ENCODE measurements at places on chromosomes 4 and X.

GRCh38 chr4:5511791-5512190, 196.6 kb downstream of the EVC2 start:
- DNase-seq = no peak

GRCh38 chrX:103413705-103414387, 37.5 kb downstream of the BEX3 start:
- DNase-seq = no peak

DNA sequence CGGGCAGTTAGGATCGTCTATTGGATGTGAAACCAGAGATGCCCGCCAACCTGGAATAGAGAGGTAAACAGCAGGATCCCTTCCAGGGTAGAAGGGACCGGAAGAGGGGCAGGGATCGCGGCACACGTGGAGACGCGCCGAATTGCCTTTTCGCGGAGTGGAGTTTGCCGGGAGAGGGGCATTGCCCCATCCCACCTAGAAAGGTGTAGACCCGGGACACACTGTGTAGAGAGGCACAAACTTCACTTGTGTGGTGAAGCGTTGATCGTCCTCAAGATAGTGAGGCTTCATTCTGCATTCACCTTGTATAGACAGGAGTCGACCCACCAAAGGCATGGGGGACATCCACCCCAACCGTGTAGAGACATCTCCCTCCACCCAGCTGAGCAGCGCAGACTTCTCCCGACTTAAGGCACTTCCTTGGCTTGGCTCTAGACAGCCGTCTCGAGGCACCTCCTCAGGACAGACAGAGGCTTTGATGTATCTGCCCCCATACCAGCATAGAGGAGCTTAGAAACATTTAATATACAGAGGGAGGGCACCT, 410 bp downstream of the GNL3L start:
- no peak for DNase-seq

GRCh38 chrX:147910607-147911006, 1.1 kb upstream of the FMR1 start:
- DNase-seq = no peak

- no peak for DNase-seq
These were observed 69.1 kb upstream of the EOLA2 start for GRCh38 chrX:150007356-150007755.

DNA sequence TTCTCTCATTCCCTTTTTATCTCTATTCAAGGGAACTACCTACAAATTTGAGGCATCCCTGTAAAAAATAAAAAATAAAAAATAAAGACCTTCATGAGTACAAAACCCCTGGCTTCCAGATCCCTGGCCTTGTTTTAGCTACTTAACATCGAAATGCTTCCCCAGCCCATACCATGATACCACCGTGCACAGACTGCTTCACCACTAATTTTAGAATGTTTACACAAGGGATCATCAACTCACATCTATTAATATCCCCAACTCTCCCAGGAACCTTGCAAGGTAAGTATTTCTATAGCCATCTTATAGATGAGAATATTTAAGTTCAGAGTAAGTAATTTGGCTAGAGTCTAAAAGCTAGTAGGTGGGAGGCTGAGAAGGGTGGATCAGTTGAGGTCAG, 51.7 kb downstream of the UCHL1 start:
- no peak for DNase-seq

- no peak for DNase-seq
These were observed 25.2 kb downstream of the NAT8L start for GRCh38 chr4:2084316-2084715.

DNA sequence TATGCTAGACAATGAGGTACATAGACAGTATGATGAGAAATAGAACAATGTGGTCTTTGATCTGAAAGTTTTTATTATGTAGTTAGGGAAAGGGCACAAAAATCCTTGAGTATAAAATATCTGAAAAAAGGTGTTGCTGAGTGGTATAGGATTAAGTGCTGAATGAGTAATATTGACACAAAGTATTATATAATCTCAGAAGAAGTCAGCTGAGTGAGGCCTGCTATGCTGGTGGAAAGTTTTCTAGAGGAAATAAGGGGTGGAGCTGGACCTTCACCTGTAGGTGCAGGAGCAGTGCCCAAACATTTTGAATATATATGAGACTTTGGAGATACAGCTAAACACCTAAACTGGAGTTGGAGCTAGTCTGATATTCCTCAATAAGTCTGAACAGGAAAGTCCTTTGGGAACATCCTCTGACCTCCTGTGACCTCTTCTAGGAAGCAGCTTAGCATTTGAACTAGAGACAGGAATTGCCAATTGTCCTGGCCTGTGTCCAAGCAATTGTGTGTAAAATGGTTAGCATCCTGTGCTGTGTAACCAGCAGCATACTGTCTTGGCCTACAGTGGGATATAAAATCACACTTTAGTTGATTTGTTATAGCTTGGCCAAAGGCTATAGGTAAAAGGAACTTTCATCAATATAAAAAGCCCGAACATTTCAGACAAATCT, 285.3 kb downstream of the ANKRD50 start:
- no peak for DNase-seq

- no peak for DNase-seq
These were observed 13.0 kb downstream of the FGD1 start for GRCh38 chrX:54482839-54483593.

DNA sequence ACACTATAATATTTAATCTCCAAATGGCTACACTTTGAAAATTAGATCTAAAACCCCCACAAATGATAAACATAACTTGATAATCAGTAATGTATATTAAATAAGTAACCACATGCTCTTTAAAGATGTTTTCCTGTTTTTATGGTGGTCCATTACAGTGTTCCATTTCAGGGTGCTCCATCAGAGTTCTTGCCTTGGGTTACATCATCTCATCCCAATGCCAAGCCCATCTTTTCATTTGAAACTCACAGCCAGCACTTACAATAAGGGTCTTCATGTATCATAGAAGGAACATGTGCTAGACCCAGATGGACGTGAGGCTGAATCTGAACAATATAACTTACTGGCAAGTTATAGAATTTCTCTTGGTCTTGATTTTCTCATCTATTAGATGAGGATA, 10.5 kb upstream of the PAQR3 start:
- no peak for DNase-seq

DNA sequence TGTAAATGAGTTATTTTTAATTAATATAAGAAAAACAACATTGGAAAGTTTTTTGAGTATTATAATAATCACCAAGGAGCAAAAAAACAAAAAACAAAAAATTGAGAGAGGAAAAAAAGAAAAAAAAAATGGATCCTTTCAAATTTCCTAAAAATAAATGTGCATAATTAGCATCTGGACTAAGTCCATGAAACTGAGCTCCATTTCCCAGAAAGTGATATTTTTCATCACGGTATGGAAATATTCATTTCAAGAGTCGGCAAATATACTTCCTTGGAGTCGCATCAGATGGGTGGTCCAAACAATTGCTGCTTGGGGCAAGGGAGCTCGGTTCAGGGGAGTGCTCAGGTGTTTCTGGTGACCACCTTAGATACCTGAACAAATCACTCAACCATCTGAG, 305.1 kb downstream of the LDB2 start:
- no peak for DNase-seq

DNA sequence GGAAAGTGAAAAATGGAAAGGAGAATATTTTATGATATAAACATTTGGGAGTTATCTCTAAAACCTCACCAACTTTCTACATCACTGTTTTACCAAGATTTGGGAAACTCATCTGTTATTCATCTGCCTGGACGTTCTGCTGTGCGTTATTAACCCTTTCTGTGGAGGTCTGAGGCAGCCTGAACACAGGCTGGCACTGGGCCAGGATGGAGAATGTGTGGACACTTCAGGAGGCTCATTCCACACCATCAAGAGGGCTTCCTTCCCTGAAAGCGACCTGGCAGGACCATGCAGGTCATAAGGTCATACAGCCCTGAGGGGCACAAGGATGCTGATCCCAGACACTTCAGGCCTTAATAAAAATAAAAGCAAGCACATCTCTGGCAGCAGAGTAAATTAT, 31.2 kb upstream of the TMEM184C start:
- DNase-seq = no peak

- no peak for DNase-seq
These were observed 11.6 kb downstream of the VEGFC start for GRCh38 chr4:176780995-176781738.

DNA sequence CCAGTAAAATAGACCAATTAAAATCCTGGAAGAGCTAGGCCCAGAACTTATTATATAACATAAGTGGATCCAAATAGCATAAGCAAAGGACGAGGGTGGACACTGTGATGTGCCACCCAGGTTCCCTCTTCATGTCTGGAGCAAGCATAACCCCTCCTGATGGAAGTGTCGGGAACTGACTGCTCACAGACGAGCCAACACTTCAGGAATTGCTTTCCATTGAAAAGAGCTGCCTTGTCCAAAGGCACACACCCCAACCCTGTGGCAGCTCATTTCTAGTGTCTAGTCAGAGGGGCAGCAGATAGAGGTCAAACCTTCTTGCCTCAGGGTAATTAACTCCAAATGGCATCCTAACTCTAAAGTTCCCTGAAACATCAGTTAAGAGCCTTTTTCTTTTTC, 15.3 kb downstream of the DDIT4L start:
- no peak for DNase-seq

DNA sequence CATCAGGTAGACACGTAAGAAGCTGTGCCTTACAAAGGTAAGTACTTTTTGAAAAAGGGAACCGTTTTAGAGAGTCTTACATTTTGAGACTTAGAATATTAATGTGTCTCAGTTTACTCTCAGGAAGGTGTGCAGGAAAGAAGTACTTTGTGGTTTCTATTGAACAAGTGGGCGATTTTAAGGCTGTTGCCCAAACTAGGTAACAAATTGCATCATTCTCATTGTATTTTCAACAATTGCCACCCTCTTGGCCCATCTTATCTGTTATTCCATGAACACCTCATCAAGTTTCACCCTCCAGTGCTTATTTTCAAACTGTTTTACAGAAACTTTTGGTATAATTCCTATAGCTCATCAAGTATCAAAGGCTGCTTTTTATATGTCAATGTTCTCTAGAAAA, 158.3 kb downstream of the SLC4A4 start:
- no peak for DNase-seq

DNA sequence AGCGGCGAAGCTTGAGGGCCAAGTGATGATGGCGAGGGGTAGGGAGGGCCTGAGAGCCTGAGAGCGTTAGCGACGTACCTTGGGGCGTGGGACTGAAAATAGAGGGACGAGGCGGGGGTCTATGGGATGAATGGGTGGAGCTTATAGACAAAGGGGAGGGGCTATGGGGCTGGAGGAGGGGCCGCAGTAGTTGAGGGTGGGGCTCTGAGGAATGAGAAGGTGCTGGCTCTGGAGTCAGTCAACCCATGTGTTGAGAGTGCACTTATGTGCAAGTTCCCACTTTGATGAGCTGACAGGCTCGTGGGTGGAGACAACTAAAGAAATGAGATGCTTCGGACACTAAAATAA, 488 bp downstream of the TBC1D25 start:
- peak; percentile 87 for DNase-seq

DNA sequence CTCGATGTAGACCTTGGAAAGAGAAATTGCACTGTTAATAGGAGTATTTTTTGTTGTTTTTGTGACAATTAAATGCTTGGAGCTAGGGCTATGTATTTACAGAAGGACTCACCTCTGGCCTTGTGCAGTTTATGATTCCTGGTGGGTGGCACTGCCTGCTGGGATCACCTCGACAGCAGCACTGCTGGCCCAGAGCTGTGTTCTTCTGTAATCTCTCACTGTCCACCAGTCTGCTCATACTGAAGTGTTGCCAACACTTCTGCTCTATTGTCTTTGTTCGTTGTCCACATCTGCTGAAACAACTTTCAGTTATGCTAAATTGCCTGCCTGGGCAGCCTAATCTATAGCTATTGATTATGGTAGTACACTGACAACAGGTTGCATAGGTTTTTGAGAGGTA, 194.4 kb upstream of the ANK2 start:
- DNase-seq = no peak

- no peak for DNase-seq
These were observed 65.7 kb upstream of the ARHGAP24 start for GRCh38 chr4:85409251-85409650.

GRCh38 chr4:150609131-150609530, 27.2 kb downstream of the MAB21L2 start:
- no peak for DNase-seq

GRCh38 chrX:150649096-150649870, 43.9 kb upstream of the MTMR1 start:
- no peak for DNase-seq

GRCh38 chrX:73401591-73402266, 45.1 kb upstream of the CDX4 start:
- DNase-seq = no peak

GRCh38 chr4:132557660-132558059, 591.4 kb upstream of the PCDH10 start:
- no peak for DNase-seq

- no peak for DNase-seq
These were observed 5.7 kb downstream of the GPRIN3 start for GRCh38 chr4:89301902-89302301.

GRCh38 chr4:87679449-87680169, 29.5 kb downstream of the DMP1 start:
- peak; percentile 0 for DNase-seq

- DNase-seq = no peak
These were observed 68.2 kb downstream of the AGTR2 start for GRCh38 chrX:116238567-116239255.

DNA sequence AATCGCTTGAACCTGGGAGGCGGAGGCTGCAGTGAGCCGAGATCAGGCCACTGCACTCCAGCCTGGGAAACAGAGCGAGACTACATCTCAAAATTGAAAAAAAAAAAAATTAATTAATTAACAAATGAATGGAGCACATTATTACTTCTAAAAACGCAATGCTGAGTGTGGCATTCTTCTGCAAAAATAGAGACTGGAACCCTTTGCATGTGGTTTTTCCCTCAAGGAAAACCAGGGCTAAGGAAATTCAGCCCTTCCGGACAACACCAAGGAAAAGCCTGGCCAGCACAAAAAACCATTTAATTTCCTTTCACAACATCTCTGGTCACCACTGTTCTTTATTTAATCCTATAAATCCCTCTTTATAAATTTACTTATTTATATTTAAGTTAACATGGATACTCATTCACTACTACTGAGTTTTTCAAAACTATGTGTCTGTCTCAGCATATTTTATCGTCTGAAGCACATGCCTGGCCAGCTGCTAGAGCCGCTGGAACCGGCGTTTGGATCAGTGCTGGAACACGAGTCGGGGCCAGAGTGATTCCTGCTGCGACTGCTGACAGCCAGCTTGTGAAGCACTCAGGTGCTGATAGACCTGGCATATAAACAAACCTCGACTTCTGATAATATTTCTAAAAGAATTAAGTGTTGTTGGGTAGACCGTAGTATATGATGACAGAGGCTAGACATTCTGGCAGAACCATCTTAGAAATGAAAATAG, 84.5 kb upstream of the WWC2 start:
- DNase-seq = no peak

GRCh38 chrX:646228-646495, 15.6 kb downstream of the SHOX start:
- DNase-seq = no peak

GRCh38 chrX:132015875-132016274, 7.2 kb upstream of the STK26 start:
- no peak for DNase-seq

GRCh38 chrX:39705290-39705689, 392.5 kb downstream of the BCOR start:
- peak; percentile 30 for DNase-seq

DNA sequence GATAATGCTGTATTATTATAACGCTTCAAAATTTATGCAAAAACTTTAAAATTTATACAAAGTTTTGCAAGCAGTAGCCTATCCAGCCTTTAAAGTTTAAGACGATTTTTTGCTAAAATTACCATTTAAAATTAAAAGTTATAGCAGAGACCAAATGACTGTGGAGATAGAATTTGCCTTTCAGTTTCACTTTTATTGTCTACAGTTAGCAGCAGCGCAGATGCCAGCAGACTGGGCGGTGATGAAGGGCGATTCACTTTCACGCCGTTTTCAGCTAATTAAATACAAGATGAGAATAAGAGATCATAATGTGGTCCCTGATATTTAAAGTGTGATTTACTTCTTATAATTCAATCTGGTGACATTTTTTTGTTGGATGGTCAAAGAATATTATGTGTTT, 1381.5 kb upstream of the ADGRL3 start:
- no peak for DNase-seq
